ENCODE measurements at places on chromosomes 13 and 19.

DNA sequence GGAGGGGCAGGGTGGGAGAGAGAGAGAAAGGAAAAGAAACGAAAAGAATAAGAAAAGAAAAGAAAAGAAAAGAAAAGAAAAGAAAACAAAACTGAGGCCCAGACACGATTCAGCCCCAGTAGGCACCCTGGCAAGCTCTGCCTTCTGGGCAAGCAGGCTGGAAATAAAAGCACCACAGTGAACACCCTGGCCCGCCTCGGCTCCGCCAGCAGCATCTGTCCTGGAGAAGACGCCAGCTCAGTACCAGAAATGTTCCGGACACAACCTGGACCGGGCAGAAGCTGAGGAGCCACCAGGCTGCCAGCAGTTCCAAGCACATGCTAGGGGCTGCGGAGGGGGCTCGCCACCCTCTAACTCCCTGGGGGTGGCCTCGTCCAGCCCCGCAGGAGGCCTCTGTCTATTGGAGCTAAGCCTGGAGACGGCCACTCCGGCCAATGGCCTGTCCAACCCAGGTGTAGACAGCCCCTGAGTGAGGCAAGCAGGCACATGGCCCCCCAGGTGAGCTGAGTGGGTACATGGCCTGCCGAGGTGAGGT, 11.4 kb upstream of the CPAMD8 start:
- no peak for DNase-seq

- no peak for DNase-seq
Measured at GRCh38 chr19:34495416-34495815, 13.9 kb downstream of the WTIP start.

- no peak for DNase-seq
Measured at GRCh38 chr13:72763411-72763810, 18.3 kb downstream of the DIS3 start.

- DNase-seq = no peak
Measured at GRCh38 chr19:51714848-51715247, 8.9 kb downstream of the HAS1 start.

DNA sequence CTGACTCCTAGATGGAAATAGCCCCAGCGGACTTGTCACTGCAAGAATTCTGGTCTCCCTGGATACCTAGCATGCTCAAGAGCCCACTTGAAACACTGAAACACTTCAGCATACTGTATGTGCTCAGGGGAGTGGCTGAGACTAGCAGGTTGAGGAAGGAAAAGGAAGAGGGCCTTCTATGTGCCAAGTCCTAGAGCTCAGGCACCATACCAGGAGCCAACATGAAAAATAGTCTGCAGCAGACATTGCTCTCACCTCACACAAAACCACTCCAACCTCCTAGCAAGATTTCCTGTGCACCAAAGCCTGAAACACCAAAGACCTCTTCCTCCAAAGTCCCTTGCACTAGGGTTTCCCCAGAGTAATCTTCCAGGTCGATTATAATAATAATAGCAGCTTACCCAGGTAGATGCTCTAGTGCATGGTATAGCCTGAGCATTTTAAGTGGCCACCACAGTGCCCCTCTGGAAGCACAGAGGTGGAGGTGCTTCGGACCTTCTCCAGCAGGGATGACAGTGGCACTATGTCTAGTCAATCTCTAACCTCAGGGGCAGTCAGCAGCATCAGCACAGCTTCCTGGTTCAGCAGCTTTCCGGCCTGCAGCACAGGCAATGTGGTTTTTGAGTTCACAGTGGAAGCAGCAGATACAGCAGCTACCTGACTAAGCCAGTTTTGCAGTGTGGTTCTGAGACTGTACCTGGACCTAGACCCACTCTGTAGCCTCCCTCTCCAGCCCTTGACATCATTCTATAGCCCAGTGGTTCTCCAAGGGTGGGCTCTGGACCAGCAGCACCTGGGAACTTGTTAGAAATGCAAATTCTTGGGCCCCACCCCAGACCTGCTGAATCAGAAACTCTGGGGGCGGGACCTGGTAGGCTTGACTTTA, 45.6 kb upstream of the UBE2L5 start:
- DNase-seq = peak; percentile 29

- no peak for DNase-seq
Measured at GRCh38 chr19:366951-367350, 22.4 kb upstream of the MIER2 start.

DNA sequence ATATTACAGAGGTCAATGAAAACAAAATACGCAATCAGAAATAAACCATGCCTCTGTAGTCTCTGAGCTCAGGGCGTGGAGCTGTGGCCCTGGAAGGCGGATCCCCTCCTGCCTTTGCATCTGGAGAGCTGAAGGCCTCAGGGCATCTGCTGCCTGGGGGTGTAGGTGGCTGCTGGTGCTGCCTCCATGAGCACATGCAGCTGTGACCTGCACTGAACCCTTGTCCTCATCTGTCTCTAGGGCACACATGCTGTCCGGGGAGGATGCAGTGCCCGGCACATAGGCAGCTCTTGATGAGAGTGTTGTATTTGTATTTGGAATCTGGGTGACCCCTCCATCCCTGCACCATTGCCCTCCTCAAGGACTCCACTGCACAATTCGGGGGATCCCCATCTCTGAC, 185.7 kb downstream of the TEX29 start:
- no peak for DNase-seq

- no peak for DNase-seq
Measured at GRCh38 chr19:39154629-39155100, 29.1 kb downstream of the PAK4 start.

DNA sequence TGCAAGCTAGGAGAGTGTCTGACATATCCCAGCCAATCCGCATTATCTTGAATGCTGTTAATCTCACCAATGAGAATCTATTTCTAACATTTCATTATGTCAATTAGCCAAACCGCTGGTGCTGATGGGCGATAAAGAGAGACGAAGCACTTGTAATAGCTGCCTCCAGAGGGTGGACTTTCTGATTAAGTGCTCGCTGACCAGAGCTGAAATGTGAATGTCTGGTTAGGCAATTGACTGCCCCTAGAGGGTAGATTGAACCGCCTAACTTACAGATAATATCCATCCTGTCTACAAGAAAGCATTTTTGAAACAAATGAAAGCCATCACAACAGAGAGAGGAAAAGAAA, 552 bp upstream of the GRWD1 start:
- no peak for DNase-seq

GRCh38 chr19:5767949-5768348, 16.6 kb downstream of the PRR22 start:
- DNase-seq = no peak

GRCh38 chr13:97499181-97499580, 65.2 kb downstream of the RAP2A start:
- DNase-seq = no peak

- DNase-seq = no peak
Measured at GRCh38 chr13:111650626-111651025, 330.2 kb downstream of the TEX29 start.

GRCh38 chr19:58003174-58003828, 681 bp upstream of the ZNF606 start:
- no peak for DNase-seq

DNA sequence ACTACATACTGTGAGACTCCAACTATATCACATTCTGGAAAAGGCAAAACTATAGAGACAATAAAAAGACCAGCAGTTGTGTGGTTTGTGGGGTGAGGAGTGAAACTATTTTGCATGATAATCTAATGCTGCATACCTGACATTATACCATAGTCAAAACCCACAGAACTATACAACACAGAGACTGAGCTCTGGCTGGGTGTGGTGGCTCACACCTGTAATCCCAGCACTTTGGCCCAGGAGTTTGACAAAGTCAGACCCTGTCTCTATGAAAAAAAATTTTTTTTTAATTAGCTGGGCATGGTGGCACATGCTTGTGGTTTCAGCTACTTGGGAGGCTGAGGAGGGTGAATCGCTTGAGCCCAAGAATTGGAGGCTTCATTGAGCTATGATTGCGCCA, 11.9 kb downstream of the ZNF541 start:
- DNase-seq = no peak

GRCh38 chr13:26605845-26606244, 48.4 kb downstream of the WASF3 start:
- DNase-seq = no peak

DNA sequence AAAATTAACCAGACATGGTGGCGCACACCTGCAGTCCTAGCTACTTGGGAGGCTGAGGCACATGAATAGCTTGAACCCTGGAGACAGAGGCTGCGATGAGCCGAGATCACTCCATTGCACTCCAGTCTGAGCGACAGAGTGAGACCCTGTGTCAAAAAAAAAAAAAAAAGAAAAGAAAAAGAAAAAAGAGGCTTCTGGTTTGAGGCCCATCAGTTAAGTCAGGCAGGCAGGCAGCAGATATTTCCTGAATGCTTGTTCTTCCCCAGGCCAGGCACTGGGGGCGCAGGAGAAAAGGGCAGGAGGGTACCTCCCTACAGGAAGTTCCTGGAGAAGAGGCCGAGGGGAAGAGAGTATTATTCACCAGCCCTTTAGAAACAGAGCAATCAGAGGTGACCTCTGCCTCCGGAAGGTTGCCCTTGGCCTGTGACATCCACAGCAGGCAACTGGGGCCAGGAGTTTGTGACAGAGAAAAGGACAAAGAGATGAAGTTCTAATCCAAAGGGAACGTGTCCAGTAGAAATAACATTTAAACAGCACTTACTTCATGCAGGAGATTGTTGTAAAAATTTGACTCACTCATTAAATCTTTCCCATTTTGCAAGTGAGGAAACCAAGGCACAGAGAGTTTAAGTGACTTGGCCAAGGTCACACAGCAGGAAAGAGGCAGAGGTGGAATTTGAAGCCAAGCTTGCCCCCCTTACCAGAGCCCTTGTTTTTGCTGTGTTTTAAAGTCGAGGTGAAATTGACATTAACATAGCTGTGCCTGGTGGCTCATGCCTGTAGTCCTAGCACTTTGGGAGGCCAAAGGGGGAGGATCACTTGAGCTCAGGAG, 4.3 kb upstream of the RLN3 start:
- no peak for DNase-seq

DNA sequence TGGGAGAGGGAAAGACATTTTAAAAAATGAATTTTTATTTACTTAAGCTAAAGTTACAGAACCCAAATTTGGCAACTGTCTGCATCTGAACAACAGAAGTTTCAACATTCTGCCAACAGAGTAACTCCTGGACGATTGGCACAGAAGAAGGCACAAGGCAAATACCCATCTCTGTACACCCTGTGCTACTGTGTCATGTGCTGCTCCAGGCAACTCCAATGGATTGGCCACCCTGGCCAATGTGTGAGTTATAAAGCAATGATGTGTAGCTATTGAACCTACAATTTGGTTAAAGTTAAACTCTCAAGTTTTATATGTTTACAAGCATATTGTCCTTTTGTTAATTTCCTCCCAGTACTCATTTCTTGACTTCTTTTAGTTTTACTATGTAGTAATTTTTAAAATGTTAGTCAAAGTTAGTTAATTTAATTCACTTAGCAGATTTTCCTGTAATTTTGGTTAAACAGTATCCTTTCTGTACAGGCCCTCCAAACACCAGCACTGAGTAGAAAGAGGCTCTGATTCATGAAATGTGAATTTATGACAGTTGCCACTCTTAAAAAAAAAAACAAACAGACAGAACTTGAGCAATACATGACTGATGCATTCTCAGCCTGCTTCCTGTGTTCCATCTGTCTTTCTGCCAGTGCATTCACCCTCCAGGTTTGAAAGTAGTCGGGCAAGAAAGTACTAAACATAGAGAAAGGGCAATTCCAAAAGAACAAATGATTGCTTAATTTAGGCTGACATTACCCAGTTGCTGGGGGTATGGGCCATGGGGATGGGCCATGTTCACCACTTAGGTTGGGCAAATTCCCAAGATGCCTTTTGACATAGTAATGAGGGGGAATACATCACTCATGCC, 5.9 kb downstream of the STARD13 start:
- DNase-seq = no peak

GRCh38 chr13:20126541-20127261, 34.2 kb downstream of the GJA3 start:
- no peak for DNase-seq

DNA sequence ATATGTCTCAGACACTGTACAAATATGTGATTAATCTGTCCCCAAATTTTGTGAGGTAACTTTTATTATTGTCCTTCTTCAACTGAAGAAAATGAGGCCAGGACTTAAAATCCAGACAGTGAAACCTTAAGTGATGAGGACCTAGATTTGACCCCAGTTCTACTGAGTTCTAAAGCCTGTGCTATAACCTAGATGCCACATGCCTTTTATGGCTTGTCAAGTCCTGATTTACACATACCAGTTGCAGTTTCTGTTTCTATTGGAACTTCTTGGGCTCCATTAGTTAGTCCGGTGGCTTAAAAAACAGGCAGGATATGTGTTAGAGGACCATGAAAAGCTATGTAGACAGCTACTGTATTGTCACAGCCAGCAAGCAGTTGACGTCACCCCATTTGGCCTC, 436.5 kb upstream of the KLHL1 start:
- no peak for DNase-seq

- no peak for DNase-seq
Measured at GRCh38 chr13:30907121-30907861, 1.2 kb downstream of the MEDAG start.

DNA sequence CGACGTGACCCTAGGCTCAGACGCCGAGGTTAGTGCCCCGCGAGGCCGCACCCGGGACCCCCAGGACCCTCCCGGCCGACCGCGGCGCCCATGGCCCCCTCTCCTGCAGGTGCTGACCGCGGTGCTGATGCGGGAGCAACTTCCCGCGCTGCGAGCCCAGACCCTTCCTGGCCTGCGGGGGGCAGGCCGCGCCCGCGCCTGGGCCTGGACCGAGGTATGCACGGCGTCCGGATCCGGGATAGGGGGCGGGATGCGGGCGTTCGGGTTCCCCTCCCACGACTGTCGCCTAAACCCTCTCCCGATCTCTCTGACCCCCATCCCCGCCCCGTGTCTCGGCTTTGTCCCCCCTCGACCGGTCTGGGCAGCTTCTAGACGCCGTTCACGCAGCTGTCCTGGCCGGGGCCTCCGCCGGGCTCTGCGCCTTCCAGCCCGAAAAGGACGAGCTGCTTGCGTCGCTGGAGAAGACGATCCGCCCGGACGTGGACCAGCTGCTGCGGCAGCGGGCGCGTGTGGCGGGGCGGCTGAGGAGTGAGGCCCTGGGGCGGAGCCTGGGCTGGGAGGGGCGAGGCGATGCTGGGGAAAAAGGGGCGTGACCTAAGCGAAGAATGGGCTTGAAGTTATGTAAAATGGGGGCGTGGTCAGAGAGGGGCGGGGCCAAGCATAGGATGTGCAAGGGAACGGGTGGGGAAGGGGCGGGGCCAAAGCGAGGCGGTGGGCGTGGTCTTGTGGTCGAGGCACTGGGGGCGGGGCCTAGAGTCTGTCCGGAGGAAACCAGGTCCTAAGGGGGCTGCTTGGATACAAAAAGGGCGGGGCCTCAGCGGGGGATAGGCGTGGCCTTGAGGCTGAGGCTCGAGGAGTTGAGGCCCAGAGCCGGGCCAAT, 16.0 kb upstream of the COLGALT1 start:
- DNase-seq = peak; percentile 95

GRCh38 chr13:114021464-114022308, 47.8 kb upstream of the C13orf46 start:
- no peak for DNase-seq

DNA sequence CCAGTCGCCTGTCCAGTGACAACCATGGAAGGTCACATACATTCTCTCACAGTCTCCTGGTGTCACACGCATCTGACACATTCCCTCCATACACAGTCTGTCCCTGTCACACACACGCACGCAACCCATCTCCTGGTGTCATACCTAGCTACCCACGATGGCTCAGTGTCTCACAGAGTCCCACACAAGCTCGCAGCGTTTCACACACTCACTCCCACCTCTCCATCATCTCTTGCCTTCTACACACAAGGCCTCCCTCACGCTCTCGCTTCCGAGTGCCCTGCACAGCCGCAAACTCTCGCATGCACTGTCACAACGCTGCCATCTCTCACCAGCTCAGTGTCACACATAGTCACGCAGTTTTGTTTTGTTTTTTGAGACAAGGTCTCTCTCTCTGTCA, 1.2 kb upstream of the GNG8 start:
- DNase-seq = no peak

- no peak for DNase-seq
Measured at GRCh38 chr19:54203151-54203611, 2.5 kb downstream of the RPS9 start.

All from T-helper 2 cell (primary cell).